Stimulated activated CD4-positive, alpha-beta T cell treated with anti-CD3 and anti-CD28 coated beads, Interleukin-4, amount 100 ng/mL, for 48 hours (primary cell): ENCODE measurements at places on chromosomes 13 and 19.

- DNase-seq: no peak
Measured at GRCh38 chr19:48607359-48607755, 815 bp downstream of the SPACA4 start.

DNA sequence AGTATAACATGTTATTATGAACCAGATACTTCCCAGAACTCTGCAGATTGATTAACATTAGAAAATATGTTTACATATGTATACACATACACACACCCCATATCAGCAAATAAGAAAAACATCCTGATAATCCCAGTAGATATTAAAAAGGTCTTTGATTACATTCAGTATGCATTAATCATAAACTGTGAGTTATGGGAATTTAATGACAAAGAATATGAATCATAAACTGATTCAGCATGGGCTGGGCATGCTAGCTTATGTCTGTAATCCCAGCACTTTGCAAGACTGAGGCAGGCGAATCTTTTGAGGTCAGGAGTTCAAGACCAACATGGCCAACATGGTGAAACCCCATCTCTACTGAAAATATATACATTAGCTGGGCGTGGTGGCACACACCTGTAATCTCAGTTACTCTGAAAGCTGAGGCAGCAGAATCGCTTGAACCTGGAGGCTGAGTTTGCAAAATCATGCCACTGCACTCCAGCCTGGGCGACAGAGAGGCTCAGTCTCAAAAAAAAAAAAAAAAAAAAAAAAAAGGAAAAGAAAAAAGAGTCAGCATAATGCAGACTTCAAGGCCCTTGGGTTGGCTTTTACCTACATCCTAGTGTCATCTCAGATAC is 581.9 kb upstream of the PRR20A start:
- no peak for DNase-seq

DNA sequence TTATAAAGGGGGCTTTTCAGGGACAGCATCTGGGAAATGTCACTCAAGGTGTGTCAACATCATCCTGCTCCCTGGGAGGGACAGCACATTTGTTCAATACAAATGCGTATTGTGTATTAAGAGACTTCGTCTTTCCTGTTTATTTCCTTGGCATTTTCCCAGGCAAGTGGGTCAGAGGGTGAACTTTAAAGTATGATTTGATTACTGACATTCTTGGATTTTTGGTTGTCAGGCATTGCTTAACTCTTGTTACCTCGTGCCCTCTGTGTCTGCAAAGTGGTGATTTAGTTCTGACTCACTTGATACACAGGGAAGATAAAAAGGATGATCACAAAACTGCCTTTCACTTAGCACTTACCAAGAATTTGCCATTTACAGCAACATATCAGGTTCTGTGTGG is 292.7 kb downstream of the SUCLA2 start:
- no peak for DNase-seq

- DNase-seq: no peak
Measured at GRCh38 chr13:101230271-101230890, 185.9 kb downstream of the NALCN start.
